Natural killer cell (primary cell): ENCODE measurements at places on chromosomes 11 and 22. TPM values are rescaled to one million over a fixed set of nuclear protein-coding genes. Genes with fewer than 3 reads are reported as not detected.

MRGPRE gene
- not detected for total RNA-seq

DNA sequence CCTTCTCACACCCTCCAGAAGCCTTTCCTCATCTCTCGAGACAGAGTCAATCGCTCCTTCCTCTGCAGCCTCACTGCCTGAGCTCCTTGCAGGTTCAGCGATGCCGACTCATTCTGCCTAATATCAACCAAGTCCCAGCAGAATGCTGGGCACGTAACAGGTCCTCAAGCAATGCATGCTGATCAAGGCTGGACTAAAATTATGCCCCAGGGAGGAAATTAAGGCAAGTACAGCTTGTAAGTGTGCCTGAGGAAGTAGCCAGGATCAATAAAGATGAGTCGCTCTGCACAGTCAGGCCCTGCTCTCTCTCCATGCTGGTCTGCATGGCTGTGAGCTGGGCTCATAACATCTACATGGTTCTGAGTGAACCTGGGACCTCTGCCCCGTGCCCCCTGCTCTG, 25.6 kb upstream of the NRIP3 start:
- no peaks in the 10 kb centered on the region for H3K27me3 ChIP-seq
- no peaks in the 10 kb centered on the region for H3K36me3 ChIP-seq
- H3K4me1 ChIP-seq: no peaks in the 10 kb centered on the region

GRCh38 chr22:17881366-17881765, 107.1 kb upstream of the BID start:
- no peak for DNase-seq
- no peak overlapping the region for H3K27ac ChIP-seq
- no peaks in the 10 kb centered on the region for H3K27me3 ChIP-seq
- peaks cover 37% of the 10 kb centered on the region for H3K36me3 ChIP-seq
- H3K4me1 ChIP-seq: no peaks in the 10 kb centered on the region

DNA sequence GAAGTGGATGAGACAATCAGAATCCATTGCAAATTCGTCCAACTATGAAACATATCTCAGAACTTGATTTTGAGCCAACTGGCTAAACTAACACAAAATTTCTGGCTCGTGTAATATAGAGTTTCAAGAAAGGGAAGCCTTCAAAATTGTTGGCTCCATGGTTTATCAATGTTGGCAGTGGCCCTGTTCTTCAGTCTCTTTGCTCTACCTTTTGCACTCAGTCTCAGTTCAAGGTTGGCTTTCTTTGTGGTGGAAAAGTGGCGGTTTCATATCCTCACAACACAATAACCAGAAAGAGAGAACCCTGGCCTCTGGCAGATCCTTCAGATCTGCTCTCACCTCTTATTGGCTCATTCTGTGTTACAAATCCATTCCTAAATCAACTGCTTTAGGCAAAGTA, 473.8 kb upstream of the API5 start:
- no peaks in the 10 kb centered on the region for H3K4me1 ChIP-seq
- H3K27ac ChIP-seq: no peak overlapping the region
- H3K36me3 ChIP-seq: no peaks in the 10 kb centered on the region
- H3K27me3 ChIP-seq: no peaks in the 10 kb centered on the region
- H3K4me3 ChIP-seq: no peak overlapping the region
- DNase-seq: no peak
